Activated CD4-positive, alpha-beta T cell treated with anti-CD3 and anti-CD28 coated beads, Interleukin-10, Interleukin-2, amounts not matched to agents 100 ng/mL and 50 ng/mL, durations not matched to agents 16 hours and 8 hours (primary cell): ENCODE measurements at places on chromosomes 16 and 17.

- DNase-seq = no peak
These were observed 45.4 kb downstream of the C16orf78 start for GRCh38 chr16:49419006-49419405.

DNA sequence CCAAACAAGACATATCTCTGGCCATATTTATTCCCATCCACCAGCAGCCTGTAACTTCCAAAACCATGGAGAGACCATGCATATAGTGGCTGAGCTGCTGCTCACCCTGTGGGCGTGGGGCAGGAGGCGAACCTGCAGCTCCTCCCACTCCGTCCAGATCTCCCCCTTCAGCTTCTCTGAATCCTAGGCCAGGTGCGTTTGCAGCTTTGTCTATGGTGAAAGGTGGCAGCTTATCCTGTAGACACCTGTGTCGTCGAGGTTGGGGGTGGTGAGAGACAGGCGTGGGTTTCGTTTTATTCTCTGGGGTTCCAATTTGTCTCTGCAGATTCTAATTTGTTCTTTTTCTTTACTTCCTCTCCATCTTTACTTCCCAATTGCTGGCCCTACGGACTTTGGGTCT lies 9.7 kb upstream of the ANKS4B start:
- DNase-seq = no peak

DNA sequence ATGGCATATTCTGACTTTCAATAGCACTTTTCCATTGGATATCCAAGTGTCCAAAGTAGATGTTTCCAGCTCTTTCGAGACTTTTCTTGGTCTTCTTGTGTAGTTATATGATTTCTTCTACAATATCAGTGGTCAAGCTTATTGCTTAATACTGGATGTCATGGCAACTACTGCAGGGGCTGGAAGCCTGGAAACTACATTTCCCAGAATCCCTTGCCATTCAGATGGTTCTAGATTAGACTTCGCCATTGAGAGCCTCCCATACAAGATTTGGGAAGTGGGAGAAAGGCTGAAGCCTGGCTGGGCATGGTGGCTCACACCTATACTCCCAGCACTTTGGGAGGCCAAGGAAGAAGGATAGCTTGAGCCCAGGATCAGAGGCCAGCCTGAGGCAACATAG lies 153.6 kb downstream of the C16orf95 start:
- DNase-seq = no peak

GRCh38 chr17:6325051-6325450 lies 109.9 kb downstream of the AIPL1 start:
- DNase-seq = no peak

DNA sequence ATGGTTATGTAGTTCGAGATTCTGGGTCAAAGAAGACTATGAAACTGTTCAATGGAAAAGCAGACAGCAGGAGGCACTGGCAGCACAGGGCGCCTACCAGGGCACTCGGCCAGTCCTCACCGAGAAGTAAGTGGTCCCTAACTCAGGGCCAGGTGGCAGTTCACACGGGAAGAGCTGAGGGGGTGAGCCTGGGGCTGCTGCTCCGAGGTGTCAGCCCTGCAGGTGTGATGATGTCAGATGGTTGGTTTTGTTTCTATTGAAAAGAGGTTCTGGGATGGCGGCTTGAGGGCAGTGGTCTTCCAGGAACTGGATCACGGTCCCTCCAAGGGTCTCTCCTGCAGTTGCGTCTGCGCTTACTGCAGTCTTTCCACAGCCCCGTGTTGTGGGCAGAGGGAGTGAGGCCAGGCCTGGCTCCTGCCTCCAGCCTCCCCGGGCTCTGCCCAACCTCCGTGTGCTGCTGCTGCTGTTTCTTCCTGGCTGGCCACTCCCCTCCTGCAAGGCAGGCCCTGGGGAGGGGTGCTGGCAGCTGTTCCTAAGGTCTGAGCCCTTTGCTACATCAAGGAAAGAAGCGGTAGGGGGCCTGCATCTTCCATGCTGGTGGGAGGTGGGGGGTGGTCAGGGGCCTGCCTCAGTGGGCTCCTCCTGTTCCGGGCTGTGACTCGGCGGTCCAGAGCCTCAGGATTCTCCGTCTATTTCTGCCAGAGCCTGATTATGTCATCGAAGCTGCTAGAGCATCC lies 22.6 kb downstream of the RNF213 start:
- no peak for DNase-seq

- peak; percentile 81 for DNase-seq
These were observed 137.7 kb upstream of the CORO6 start for GRCh38 chr17:29760279-29761039.

- no peak for DNase-seq
These were observed 78.9 kb downstream of the SLC6A2 start for GRCh38 chr16:55734665-55735064.

DNA sequence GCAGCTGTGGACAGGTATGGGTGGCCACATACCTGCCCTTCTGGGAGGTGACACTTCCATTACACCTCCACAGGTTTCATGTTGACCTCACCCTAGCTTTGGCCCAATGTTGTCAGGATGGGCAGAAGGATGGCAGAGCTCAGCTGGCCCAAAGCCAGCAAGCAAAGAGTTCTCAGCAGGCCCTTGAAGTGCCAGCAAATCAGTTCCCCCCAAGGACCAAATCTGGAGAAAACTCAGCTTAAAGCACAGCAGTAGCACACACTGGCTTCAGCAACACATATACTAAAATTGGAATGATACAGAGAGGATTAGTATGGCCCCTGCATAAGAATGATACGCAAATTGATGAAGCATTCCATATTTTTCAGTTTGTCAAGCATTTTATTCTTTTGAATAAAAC lies 13.4 kb downstream of the ARL4D start:
- DNase-seq = no peak

DNA sequence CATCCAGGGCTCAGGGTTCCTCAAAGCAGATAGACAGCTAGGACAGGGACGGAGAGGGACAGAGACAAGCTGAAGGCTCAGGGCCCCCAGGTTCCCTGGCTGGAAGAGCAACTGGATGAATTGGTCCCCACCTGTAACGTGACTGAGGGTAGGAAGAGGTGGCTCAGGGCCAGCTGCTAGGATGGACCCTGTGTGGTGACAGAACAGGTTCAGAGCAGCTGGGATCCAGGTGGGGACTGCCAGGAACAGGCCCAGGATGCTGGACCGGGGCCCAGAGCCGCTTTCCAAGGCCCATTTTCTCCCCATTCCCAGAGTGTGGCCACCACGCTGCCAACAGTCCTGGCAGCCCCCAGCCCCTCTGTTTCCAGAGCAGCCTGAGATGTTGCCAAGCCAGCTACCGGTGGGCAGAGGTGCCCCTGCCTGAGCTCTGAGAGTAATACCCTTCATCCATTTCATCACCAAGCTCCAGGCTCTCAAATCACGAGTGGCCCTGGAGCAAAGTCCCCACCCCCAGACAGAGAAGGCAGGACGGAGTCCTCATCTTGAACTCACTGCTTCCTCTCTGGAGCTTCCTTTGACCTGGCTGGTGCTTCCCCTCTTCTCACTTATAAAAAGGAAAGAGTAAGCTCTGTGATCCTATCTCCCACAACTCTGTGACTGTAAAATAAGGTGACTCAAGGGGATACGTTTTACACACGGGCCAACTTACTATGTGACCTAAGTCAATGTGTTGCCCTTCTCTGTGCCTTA lies 79.6 kb downstream of the TMEM132E start:
- DNase-seq = no peak

GRCh38 chr16:67137605-67138004 lies 13.2 kb downstream of the B3GNT9 start:
- DNase-seq = no peak

- no peak for DNase-seq
These were observed 5.8 kb downstream of the PIK3R6 start for GRCh38 chr17:8861495-8862181.

GRCh38 chr16:720447-720989 lies 428 bp upstream of the ANTKMT start:
- DNase-seq = peak; percentile 76

GRCh38 chr17:36105781-36106492 lies 2.3 kb downstream of the CCL4 start:
- DNase-seq = no peak

DNA sequence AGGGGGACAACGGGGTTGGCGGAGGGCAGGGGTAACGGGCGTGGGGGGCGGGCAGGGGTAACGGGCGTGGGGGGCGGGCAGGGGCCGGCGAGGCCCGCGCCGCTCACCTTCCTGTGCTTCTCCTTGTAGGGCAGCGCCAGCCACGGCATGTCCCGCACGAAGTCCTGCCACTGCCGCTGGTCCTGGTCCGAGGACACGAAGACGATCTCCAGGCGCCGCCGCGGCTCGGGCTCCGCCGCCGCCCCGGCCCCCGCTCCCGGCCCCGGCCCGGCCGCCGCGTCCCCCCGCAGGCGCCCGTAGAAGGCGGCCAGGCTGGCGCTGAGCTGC lies 401 bp downstream of the NXN start:
- DNase-seq = no peak

DNA sequence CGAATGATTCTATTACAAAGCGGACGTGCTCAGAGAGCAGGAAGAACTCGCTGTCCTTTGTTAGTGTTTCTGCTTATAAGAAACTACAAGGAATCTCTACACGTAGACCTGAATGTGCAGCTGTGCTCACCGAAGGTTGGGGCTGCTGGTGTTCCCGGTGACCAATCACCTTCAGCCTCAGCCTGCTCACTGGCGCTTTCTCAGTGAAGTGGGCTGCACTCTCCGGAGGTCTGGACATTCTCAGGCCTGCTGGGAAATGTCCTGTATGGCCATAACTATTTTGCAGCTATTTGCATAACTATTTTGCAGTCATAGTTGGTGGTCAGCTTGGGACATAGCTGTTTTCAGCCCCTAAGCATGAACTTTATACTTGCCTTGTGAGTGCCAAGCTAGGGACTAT lies 9.7 kb upstream of the CIAO3 start:
- DNase-seq = no peak

GRCh38 chr17:65918500-65918899 lies 273.4 kb downstream of the CEP112 start:
- DNase-seq = no peak

- DNase-seq = no peak
These were observed 7.0 kb upstream of the ODF4 start for GRCh38 chr17:8332688-8333087.

GRCh38 chr16:58866935-58867334 lies 132.8 kb upstream of the GOT2 start:
- DNase-seq = no peak

GRCh38 chr16:84053237-84053636 lies 10.6 kb upstream of the SLC38A8 start:
- DNase-seq = no peak

- DNase-seq = no peak
These were observed 48.7 kb downstream of the USP22 start for GRCh38 chr17:20993863-20994778.

DNA sequence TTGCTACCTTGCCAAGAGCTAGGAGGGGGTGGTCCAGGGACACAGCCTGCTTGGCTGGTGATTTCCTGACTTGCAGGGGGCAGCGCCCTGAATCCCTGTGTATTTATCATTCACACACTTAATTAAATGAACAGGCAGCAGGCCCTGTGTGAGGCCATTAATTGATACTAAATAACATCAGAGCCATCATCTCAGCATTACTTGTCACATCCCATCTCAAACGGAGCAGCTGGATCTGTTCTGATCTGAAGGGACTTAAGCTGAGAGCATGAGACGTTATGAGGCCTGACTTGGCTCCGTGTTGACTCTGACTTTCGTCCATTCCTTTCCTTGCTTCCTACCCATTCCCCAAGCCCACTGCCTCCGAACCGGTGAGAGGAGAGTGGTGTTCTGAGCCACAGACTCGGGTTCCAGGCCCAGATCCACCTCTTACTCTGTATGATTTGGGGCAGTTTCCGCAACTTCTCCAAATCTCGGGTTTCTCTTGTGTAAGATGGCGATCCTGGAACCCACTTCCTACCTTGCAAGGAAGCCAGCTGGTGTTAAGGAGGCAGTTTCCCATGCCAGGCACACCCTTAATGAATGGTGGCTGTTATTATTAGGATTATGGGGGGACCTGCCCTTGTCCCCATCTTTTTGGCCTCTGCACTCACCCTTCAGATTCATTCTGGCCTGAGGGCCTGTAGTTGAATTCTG lies 33.8 kb downstream of the CACNA1G start:
- no peak for DNase-seq

DNA sequence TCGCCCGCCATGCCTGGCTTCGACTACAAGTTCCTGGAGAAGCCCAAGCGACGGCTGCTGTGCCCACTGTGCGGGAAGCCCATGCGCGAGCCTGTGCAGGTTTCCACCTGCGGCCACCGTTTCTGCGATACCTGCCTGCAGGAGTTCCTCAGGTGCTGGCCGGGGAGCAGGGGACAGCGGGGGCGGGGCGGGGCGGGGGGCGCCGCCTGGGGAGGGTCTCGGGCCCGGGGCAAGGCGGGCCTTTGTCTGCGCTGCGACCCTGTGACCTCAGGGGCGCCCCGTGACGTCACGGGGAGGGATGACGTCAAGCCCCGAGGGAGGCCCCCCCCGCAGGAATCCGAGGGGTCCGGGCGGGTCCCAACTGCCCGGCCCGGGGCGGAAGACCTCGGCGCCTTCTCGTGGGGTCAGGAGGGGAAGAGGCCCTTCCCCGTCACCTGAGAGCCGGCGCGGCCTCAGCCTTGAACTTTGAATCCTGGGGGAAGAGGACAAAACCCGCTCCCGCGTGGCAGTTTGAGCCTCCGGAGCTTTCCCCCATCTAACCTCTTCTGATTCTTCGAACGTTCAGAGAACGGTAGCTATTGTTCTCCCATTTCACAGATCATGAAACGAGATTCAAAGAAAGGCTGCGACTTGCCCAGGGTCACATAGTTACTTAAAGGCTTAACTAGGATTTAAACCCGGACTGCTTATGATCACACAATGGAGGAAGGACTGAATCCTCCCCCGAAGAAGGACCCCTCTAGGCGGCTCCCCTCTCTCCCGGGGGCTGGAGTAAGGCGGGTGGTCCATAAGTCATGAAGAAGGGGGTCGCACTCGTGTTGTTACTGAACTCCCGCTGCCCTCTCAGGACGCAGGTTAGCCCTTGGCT lies 527 bp downstream of the TRAF4 start:
- peak; percentile 79 for DNase-seq
